ENCODE measurements at places on chromosomes 2 and 18.

DNA sequence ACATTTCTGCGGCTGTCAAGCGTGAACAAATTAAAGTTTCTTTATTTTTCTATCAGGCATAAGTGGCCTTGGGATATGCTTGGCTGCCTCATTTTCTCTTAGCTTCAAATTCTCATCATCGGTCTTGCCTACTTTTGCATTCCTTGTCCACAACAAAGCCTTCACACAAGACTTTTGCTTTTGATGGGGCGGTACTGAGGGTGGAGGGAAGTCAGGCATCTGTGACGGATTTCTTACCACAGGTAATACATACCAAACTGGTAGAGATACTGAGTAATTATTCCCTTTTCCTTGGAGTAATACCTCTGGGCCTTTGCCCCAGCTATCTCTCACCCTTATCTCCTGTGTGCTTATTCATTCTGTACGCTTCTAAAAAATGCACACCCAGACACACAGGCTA is 468.3 kb upstream of the RGPD4 start:
- DNase-seq = no peak

- no peak for DNase-seq
Measured at GRCh38 chr18:49725809-49726674, 87.3 kb downstream of the ACAA2 start.

- DNase-seq = peak; percentile 39
Measured at GRCh38 chr18:11909061-11909455, 941 bp upstream of the MPPE1 start.

- DNase-seq = no peak
Measured at GRCh38 chr2:10392951-10393639, 55.0 kb downstream of the ODC1 start.

GRCh38 chr2:200779214-200779613 is 32.5 kb upstream of the BZW1 start:
- no peak for DNase-seq

GRCh38 chr2:237868631-237869342 is 9.4 kb downstream of the RAMP1 start:
- DNase-seq = peak; percentile 77

DNA sequence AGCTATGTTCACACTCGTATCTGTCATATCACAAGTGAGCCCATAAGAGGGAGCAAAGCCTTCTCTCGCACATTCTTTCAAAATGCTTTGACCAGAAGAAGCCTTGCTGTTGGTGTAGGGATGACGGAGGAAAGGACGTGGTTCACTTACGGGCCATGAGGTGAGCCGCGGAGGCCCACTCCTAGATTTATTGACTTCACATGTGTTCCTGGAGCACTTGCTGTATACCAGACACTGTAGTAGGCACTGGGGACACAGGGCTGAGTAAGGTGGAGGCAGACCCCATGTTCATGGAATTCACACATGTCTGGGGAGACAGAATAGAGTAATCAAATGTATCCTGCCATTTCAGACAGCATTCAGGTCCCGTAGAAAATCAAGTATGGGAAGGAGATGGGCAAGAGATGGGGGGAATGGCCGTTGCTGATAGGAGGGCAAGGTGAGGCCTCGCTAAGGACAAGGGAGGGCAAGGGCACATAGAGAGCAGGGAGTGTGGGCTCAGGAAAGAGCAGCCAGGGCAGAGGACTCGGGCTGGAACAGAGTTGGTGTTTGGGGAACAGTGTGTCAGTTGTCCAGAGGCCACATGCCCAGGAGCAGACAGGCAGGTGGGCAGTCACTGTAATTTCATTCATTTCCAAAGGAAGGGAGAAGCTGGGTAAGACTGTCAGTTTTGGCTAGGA is 182.2 kb downstream of the LDLRAD4 start:
- DNase-seq = no peak

GRCh38 chr18:10300739-10301138 is 153.7 kb upstream of the APCDD1 start:
- DNase-seq = no peak

DNA sequence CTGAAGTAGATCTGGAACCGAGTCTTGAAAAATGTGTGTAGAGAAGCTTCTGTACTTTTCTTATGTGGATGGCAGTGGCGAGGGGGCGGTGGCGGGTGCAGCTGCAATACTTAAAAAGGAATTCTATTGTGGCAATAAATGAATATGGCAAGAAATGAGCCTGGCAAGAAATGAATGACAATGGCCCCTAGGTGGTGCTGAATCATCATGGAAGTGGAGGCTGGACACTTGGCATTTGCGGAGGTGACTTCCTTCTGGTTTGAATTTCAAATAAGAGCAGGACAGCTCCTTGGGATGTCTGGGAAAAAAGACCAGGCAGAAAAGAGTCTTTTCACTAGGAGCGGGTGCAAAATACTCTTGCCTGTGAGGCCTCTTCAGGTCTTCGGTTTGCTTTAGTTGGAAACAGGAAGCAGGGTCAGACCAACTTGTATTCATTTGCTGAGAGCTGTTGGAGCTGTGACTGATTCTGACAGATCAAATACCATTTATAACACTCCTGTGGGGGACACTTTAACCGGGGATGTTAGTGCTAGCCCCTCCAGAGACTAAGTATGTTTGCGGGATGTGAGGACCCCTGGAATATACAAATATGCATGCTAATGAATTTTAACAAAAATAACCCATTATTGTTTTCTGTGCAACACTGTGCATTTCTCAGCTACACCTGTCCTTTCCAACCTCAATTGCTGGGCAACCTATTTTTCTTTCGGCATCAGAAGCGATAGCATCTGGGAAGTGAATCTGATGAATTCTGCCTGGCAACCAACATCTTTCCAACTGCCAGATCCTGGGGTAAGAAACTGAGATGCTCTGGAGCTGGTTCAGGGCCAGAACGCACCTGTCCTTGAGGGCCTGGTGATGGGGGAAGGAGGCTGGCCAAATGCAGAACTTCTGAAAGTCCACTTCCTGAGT is 35.4 kb downstream of the FASTKD2 start:
- peak; percentile 76 for DNase-seq

- DNase-seq = peak; percentile 56
Measured at GRCh38 chr2:65164426-65164891, 34.6 kb upstream of the RAB1A start.

DNA sequence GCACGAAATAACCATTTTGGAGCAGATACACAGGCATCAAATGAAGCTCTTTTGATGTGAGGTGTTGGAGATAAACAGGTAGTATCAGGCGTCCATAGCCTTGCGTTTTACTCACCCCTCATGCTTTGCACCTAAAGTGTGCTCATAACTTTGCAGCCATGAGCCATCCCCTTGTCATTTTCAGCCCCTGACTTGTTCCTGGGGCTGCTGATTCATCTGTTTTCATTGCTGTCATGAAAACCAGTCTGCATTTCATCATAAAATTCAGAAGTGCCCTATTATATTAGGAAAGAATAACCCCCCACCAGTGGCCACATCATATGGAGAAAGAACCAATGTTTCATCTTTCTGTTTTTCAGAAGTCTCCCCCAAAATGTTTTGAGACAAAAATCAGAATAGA is 329.7 kb upstream of the NRP2 start:
- no peak for DNase-seq

- peak; percentile 27 for DNase-seq
Measured at GRCh38 chr2:166106431-166107015, 21.3 kb downstream of the SCN1A start.

GRCh38 chr18:69469444-69469919 is 68.8 kb downstream of the DOK6 start:
- DNase-seq = peak; percentile 21

GRCh38 chr2:182666674-182667314 is 49.3 kb upstream of the DNAJC10 start:
- peak; percentile 43 for DNase-seq

- no peak for DNase-seq
Measured at GRCh38 chr2:223585666-223586065, 16.5 kb downstream of the SCG2 start.

DNA sequence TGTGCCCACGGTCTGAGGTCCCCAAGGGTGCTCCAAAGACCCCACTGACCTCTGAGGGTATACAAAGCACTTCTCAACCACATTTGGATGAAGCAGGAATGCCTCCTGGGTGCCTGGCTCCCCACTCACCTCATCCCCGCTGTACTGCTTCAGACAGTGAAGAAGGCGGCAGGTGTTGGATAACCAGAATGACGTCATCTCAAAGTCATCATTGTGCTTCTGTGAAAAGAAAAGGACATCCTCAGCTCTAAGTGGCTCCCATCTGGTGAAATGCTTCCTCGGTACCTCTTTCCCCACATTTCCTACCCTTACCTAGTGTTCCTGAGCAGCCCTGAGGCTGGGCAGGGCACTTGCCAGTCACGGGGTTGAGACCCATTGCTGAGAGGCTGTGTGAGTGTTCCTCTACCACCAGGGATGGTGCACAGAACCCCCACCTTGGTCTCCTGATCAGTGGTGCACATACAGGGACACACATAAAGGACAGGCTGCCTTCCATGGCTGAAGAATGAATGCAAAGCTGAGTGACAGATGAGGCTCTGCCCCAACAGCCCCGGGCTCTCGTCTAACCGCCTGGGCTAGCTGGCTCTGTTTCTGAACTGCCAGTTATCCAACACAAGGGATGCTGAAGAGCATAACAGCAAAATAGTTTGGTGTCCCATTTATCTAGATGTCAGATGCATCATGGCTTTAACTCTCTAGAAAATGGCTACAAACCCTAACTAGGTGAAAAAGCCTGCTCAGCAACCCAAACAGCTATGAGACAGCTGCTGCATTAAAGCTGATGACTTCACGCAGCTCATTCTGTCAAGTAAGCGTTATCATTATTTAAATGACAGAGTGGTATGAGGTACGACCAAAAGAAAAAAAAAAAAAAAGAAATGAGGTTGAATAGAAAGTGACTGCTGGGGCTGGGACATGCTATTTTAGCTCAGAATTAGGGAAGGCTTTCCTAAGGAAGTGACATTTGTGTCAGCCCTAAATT is 28.2 kb upstream of the ACAA2 start:
- no peak for DNase-seq

- DNase-seq = no peak
Measured at GRCh38 chr18:78999939-79000338, 20.3 kb downstream of the SALL3 start.

GRCh38 chr2:159088906-159089305 is 120.5 kb downstream of the TANC1 start:
- DNase-seq = peak; percentile 42

- DNase-seq = no peak
Measured at GRCh38 chr2:96950381-96951124, 35.8 kb downstream of the FAM178B start.

GRCh38 chr2:235977445-235977844 is 190.7 kb downstream of the GBX2 start:
- no peak for DNase-seq

GRCh38 chr2:231701456-231702373 is 6.6 kb upstream of the PTMA start:
- no peak for DNase-seq

DNA sequence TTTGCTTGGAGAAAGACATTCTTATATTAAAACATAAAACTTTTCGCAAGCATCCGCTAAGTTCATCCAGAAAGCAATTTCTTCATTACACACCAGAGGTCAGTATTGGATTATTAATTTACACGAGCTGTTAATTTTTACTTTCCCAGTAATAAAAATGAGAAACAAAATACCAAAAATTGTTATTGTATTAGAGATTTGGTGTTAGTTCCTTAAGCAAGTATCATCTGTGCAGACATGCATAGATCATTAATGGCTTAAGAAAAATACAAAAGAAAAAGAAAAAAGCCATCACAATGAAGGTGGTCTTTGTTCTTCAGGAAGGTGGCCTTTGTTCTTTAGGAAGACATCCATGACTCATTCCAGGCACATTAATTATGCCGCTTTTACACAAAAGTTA is 53.6 kb upstream of the HNMT start:
- peak; percentile 29 for DNase-seq

DNA sequence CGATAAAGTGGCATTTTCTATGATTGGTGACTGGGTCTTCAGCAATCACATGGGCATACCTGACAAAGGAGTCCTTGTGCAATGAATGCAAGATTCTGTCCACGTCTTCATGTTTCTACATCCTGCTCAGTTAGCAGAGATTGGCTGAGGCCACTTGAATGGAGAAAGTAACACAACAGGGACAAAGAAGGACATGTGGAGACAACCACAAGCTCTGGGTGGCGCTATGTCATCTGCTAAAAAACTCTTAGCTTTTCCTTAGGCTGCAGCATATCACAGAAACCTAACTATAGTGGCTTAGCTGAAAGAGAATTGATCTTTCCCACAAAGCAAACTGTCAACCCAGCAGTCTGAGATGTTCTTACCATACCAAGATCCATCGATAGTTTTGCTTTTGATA is 1109.7 kb downstream of the SOCS6 start:
- peak; percentile 5 for DNase-seq

- DNase-seq = no peak
Measured at GRCh38 chr18:49880661-49881060, 67.3 kb upstream of the ACAA2 start.

DNA sequence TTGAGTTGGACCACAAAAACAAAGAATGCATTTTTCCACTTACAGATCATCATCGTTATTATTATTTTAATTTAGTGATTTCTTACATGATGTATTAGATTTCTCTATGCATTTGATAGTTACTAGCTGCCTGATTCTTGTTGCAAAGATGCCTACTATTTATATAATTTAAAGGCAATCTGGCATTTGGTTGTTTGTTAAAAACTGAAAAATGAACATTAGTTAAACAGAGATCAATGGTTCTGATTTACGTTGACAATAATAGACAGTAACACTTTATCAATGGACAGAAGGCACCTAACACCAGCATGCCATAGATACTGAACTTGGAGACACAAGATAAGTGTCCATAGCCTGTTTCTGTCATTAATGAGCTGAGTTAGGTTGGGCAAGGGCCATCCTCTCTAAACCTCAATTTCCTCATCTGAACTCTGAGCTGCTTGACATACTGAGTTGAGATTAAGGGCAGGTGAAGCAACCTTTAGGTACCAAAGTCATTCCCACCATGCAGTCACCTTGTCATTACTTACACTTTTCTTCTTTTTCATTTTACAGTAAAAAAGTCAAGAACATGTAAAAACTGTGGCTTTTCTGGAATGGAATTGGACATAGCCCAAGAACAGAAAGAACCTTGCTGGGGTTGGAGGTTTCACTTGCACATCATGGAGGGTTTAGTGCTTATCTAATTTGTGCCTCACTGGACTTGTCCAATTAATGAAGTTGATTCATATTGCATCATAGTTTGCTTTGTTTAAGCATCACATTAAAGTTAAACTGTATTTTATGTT is 3.1 kb downstream of the CCL20 start:
- no peak for DNase-seq

- DNase-seq = no peak
Measured at GRCh38 chr2:141482697-141483096, 648.1 kb downstream of the LRP1B start.

- DNase-seq = no peak
Measured at GRCh38 chr2:127463155-127463991, 45.1 kb downstream of the PROC start.

DNA sequence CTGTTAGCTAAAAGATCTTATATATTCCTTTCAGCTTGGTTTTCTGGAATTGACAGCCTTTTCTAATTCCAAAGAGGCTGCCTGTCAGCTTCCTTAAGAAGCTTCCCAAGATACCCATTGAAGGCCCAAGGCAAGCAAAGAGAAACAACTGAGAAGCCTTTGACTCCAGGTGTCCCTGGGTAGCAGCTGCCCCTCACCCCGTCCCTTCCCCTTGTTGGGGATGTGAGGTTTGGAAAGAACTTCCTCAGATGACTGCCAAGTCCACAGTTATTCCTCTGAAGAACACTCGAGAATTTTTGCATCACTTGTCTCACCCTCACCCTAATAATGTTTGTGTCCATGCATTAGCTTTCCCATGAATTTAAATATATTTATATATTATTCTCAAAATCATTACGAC is 13.3 kb downstream of the MAPRE3 start:
- DNase-seq = no peak
